Activated naive CD8-positive, alpha-beta T cell treated with anti-CD3 and anti-CD28 coated beads, Interleukin-2, amount 10 ng/mL, durations not matched to agents 7 days and 5 days (primary cell): ENCODE measurements at places on chromosomes 13 and 19.

- DNase-seq: no peak
Observed at GRCh38 chr13:41578371-41578770, 121.0 kb downstream of the RGCC start.

DNA sequence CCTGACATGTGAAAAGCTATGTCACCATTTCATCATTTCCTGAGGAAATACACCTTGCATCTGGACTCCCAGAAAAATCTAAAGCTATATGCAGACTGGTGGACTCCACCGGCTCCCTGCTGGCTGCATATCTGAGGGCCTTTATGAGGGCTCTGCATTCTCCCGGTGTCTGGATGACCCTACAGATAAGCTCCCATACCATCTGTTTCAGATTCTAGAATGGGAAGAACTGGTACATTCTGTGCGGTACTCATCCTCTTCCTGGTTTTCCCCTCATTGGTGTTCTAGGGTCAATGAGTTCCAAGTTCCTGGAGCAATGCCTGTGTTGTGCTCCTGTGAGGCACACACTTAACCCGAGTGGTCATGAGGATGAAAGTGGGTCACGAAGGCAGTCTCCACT is 60.4 kb downstream of the COL4A1 start:
- no peak for DNase-seq

- no peak for DNase-seq
Observed at GRCh38 chr19:52786078-52786463, 520 bp downstream of the ZNF600 start.

GRCh38 chr13:102472650-102473049 is 70.8 kb upstream of the FGF14 start:
- no peak for DNase-seq

- no peak for DNase-seq
Observed at GRCh38 chr19:4057931-4058692, 8.6 kb downstream of the ZBTB7A start.

- DNase-seq: no peak
Observed at GRCh38 chr19:50705422-50706019, 14.1 kb downstream of the SHANK1 start.

DNA sequence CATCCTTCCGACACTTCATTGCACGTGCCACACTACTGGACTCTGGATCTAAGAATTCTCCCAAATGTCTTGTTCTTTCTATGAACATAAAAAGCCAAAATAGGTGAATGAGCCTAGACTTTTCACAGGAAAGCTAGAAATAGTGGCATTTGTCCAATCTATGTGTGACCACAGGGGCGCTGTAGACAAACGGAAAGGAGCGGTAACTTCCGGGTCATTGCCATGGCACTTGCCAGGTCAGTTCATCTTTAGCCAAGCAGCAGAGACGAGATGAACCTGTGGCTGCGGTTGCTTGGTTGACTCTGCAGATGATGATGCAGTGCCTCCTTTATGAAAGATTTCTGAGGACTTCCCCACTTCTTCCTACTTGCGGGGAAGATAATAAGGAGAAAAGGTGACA is 65.6 kb downstream of the ADGRE1 start:
- DNase-seq: no peak

DNA sequence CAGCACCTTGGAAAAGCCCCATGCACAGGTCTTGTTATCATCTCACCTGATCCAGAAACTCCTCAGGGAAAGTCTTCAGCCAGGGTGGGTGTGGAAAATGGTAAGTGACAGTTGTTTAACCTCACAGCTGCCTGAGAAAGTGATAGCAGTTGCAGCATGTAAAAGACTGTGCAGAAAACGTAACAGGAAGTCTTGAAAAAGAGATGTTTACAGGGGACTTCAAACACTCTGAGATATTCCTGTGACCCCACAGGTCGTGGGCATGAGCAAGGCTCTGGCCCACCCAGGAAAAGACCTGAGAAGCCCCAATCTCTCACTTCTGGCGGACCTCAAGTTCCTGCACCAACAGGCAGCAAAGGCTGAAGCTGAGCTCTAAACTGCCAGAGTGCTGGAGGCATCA is 826.9 kb downstream of the UQCRFS1 start:
- no peak for DNase-seq

DNA sequence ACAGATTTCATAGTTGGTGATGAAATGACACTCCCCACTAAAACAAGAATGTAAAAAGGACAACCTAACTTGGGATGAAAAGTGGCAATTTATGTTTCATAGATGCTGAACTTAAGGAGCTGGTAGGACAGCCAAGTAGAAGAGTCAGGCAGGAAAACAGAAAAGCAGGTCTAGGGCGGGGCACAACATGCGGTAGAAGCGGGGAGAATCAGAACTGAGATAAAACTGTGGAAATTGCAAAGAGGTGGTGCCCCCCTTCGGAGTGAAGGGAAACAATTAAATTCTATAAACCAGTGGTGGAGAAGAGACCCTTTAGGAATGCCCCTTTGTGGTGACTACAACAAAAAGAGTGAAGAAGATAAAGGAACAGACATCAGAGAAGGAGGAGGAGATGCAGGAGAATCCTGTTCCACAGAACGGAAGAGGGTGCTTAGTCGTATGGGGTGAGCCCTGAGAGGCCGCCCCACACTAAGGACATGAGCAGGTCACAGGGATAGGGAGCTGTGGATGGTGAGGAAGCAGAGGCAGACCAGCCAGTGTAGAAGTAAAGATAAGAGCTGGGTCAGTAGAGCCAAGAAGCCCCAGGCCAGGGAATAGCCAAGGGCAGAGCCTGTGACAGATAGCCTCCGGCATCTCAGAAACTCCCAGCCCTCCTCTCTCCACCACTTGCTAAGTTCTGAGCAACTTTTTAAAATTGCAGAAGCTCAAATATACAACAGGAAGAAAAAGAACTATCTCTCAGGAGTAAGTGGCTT is 100.3 kb upstream of the DOCK9 start:
- no peak for DNase-seq

DNA sequence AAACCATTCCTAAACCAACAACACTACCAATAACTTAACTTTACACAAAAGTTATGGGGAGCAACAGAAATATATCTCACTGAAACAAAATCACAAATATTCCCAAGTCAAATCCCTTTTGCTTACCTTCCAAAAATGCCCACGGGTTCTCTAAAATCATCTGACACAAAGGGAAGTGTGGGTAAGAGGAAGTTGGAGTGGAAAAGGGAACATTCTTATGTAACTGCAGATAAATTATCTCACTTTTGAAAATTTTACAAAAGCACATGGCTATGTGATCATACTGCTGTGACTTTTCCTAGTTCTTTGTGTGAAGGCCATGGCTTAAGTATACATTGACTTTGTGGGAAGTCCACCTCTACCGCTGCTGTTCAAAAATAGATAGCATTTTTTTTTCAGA is 350.5 kb downstream of the GPC6 start:
- no peak for DNase-seq

DNA sequence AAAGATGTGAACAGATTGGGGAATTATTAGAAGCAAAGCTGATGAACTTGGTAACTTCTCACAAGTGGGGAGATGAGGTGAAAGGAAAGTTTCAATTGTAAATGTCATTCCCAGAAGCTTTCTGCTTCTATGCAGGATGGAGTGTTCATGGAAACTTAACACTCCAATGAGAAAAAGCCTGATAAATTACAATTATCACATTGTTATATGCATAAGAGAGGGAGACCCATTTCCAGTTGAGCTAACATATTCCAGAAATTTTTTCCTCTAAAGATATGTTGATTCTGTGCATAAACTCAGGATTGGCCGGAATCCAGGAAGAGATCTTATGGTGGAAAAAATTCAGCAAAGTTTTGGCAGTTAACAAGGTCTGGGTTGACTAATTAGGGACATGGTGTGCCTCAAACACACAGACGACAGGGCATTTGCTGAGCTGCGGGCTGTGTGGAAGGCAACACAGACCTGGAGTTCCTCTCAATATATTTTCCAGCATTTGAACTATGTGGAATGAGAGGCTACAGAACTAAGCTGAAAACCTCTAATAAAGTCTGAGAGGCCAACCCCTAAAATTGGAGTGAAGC is 64.9 kb upstream of the FGF14 start:
- no peak for DNase-seq

DNA sequence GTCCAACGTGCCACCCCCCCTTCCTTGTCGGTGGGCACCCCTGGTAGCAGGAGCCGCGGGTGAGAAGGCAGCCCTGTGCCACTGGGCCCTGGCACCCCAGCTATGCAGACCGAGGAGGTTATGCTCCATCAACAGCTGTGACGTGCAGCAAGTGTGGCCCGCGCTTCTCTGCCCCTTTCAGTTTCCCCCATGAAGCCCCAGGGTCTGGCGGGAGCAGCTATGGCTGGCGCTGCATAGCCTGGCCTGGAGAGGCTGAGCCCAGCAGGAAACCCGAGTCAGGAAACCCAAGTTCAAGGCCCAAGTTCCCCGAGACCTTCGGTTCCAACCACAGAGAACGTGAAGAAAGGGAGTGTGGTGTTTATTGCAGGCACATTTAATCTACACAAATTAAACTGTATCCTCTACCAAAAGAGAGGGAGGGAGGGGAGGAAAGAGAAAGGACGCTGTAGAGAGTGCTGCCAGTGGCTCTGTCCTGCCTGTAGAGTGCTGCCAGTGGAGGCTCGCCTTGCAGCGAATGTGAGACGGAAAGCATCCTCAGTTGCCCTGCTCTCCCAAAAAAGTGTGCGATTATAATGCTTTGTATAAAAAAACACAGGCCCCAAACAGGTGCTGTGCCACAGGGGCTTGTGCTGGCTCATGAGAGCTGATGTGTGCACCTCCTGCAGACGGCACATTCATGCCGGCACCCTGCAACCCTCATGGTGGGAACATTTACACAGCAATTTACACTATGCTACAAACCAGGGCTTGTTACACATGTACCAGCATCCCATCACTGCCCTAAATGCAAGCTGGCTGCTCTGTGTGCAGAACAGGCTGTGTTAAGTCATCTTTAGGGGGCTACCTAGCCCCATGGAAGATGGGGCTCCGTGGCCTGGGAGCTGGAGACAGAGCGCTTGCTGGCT is 16.3 kb downstream of the POP4 start:
- peak; percentile 57 for DNase-seq

DNA sequence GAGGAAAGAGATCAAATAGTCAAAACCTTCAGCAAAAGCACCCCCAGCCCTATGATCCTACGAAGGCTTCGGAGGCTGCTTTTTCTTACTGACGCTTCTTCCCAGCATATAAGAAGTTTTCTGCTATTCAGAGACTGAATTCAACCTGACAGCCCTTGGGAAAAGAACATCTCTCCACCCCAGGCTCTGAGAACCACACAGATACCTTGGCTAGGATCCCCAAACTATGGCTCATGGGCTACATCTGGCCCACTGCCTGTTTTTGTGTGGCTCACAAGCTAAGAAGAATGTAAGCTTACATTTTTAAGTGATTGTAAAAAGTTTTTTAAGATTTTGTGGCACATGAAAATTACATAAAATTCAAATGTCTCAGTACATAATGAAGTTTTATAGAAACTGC is 3.0 kb downstream of the SLC15A1 start:
- no peak for DNase-seq

- no peak for DNase-seq
Observed at GRCh38 chr13:27171244-27171826, at the start of gene USP12. USP12 (minus strand) TSS chr13:27171811; CDS start chr13:27171639, 172 bp downstream.

- no peak for DNase-seq
Observed at GRCh38 chr13:19817510-19818158, 34.9 kb upstream of the PSPC1 start.

GRCh38 chr19:28577233-28577632 is 635.7 kb downstream of the UQCRFS1 start:
- DNase-seq: no peak

DNA sequence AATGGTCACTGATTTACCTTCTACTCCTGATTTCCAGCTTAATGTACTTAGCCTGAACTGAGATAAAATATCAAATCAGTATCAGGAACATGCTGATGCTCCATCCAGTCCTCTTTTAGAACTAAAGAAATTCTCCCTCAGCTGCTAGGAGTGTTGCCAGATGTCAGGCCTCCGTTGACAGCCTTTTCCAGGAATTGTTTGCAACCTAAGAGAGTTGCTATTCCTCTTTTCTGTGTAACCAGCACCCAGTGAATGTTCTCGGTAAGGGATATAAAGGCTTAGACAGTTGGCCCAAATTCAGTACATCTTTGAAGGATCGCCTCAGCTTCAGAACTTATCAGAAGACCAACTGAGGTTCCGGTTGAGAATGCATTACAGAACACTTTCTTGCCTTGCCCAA is 559.0 kb downstream of the PCDH17 start:
- DNase-seq: no peak

GRCh38 chr19:38666663-38667511 is 19.4 kb downstream of the ACTN4 start:
- DNase-seq: no peak

- DNase-seq: no peak
Observed at GRCh38 chr13:42986176-42986574, 5.9 kb downstream of the EPSTI1 start.

DNA sequence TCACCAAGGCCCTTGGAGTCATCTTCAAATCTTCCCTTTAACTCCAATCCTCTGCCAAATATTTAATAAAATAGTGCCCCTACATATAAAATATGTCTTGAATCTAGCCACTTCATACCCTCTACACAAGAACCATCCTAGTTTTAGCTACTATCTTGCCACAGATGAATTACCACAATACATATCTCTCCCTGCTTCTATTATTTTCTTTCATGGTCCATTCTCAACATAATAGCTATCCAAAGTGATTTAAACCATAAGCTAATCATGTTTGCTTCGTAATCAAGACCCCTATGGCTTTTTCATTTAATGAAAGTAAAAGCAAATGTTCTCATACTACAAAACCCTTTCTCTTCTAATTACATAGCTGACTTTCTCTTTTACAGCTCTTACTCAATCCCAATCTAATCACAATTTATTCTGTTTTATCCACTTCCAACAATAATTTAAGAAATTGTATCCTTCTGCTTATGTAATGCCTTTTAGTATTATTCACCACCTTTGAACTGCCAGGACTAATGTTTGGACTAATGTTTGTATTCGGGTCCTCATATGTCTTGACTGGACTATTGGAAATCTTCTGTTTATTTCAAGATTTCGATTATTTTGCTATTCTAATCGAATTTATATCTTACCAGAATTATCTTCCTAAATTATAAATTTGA is 412.0 kb downstream of the SLITRK1 start:
- DNase-seq: no peak

GRCh38 chr19:862581-863314 is 3.3 kb downstream of the CFD start:
- peak; percentile 86 for DNase-seq

- DNase-seq: no peak
Observed at GRCh38 chr13:77724092-77724491, 26.6 kb downstream of the SLAIN1 start.

DNA sequence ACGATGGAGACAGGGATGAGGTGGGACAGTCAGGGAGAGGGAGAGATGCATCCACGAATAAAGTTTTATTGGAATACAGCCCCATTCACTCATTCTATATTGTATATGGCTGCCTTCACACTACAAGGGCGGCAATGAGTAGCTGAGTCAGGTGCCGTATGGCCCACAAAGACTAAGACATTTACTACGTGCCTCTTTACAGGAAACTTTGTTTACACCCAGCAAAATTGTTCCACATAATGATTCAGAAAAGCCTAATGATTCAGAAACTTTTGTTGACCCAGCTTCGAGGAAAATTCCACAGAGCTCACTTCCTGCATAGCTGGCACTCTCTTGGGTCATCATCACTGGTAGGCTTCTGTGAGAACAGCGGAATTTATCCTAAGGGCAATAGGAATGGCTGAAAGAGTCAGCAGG is 87.3 kb upstream of the PEG3 start:
- no peak for DNase-seq
